ENCODE measurements at places on chromosomes 11 and 22.

DNA sequence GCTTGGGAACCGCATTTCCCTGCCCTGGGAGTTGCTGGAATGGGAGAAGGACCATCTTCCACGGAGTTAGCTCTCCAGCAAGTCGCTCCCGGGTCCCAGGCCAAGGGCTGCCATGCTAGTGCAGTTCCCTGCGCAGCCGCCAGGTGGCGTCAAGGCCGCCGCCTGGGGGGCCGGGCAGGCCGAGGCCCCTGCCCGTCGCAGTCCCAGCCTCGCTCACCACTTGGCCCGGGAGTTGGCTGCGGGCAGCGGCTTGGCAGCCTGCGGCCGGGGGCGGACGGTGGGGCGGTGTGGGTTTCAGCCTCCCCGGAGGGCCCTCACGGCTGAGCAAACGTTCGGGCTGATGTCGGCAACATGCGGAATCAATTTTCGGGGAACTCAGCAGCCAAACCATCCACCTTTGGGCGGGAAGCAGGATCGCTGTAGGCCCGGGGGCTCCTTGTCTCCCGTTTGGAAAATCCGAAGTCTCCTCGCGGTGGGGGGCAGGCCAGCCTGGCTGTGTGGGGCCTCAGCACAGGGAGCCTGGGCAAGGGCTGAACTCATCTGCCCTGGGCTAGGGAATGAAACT lies 415.1 kb downstream of the SOX6 start:
- peak; percentile 78 for DNase-seq

- DNase-seq = no peak
These were observed 21.5 kb downstream of the CASP4 start for GRCh38 chr11:104946907-104947306.

- peak; percentile 87 for DNase-seq
These were observed at the start of gene CSNK1E for GRCh38 chr22:38317122-38317994. Gene CSNK1E (minus strand): TSS chr22:38317433. CDS start chr22:38314157, 3,276 bp downstream.

DNA sequence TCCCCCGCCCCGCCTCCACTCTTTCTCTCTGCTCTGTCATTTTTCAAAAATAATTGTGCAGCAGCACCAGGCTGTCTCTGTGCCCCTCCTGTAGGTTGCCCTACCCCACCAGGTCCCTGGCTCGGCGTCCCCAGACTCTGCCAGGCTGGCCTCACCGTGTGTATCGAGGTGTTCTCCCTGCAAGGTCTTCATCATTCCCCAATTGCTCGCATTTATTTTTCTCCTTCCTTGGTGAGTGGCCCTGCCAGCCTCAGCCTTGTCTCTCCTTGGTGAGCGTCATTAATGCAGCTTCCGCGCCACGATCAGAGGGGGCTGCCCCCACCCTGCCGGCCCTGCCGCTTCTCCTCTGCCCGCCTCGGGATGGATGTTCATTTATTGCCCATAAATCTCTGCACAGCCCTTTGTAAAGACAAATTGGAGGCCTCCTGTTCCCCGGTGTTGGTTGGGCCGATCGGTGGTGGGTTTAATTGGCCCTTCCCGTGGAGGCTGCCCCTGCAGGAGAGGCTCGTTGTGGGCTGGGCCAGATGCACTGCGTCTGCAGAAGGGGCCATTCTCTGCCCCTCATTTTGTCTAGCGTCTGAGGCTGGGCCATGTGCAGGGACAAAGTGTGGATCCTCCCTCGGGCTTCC lies 33.2 kb downstream of the RTN4R start:
- no peak for DNase-seq

- DNase-seq = no peak
These were observed 17.9 kb upstream of the TRMU start for GRCh38 chr22:46317646-46318045.

GRCh38 chr11:70541176-70541575 lies 142.8 kb downstream of the CTTN start:
- no peak for DNase-seq

DNA sequence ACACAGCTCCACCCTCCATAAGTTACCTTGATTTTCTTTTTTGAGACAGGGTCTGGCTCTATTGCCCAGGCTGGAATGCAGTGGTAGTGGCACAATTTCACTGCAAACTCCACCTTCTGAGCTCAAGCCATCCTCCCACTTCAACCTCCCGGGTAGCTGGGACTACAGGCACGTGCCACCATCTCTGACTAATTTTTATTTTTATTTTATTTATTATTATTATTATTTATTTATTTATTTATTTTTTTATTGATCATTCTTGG lies 9.6 kb downstream of the RPS3 start:
- no peak for DNase-seq

GRCh38 chr11:9732453-9732852 lies 68.6 kb downstream of the SWAP70 start:
- DNase-seq = no peak
